ENCODE measurements at places on chromosomes 7 and 10.

DNA sequence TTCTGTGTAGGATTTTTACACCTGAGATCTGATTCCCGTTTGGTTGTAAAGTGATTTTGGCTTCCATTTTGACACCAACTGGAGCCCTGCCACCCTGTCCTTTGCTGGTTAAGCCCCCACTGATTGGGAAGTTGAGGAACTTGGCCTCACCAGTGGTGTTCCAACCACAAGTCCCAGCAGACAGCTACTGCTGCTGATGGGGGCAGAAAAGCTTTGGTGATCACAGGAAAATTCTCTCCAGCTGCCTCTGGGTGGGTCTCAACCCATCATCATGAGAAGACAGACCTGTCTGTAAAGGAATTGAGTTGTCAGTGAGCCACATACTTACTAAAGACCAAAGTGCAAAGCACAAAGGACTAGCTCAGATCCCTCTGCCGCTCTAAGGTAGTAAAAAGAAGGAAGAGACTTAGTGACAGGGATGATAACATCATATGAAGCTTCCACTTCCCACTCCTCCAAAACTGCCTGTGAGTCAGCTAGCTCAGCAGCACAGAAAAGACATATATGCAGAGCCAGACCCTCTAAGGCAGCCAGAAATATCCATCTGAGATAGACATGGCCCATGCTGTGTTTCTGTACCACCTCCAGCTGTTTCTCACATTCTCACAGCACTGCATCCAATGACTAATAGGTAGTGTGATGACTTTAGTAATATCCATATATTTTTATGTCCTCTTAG is 22.4 kb upstream of the LRRC17 start:
- DNase-seq, result no peak

GRCh38 chr7:96337519-96337918 is 15.6 kb upstream of the SLC25A13 start:
- no peak for DNase-seq

DNA sequence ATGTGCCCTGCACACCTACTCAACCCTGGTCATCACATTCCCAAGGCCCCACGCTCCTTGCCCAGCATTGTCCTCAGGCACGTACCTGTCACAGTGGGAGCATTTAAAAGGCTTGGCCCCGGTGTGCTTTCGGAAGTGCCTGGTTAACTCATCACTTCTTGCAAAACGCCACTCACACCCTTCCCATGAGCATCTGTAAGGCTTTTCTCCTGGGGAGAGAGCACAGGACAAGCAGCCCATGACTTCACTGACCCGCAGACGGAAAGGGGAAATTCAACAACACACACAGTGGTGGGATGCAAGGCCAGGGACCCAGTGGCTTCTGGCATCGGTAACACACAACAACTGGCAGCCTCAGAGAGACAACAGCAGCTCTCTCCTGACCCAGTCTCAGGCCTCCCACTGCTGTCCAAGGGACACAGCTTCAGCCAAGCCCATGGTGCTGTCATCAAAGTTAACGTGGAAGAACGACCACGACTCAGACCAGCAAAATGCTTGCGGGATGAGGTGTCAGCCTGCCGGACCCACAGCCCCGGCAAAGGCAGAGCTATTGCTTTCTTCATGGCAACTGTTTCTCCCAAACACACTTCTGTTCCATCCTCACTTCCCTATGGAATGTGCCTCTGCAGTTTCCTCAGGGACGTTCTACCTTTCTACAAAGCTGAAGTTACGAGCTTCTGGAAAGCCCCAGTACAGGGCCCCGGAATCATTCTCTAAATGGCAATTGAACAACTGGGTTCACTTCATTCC is 4.8 kb downstream of the KLF6 start:
- DNase-seq, result no peak

DNA sequence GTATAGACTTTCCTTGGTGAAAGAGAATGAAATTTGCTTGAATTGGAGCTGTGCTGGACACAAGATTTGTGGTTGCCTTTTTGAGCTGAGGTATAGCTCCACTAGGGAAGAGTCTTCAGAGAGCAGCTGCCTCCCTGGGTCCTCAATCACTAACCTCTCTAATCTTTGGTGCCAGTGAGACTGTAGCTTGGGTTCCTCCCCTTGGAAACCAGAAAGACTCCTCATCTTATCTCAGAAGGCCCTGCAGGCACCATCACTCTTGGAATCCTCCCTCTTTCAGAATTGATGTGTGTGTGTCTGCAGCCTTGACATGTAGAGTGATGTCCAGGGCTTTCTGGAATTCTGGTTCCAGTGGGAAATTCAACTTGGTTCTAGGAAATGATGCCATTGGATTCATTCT is 426.5 kb downstream of the RPS24 start:
- no peak for DNase-seq

- DNase-seq, result no peak
These were observed 164.2 kb downstream of the RAPGEF5 start for GRCh38 chr7:22192801-22193200.

- DNase-seq, result no peak
These were observed 62.8 kb upstream of the ZRANB1 start for GRCh38 chr10:124879136-124879535.

DNA sequence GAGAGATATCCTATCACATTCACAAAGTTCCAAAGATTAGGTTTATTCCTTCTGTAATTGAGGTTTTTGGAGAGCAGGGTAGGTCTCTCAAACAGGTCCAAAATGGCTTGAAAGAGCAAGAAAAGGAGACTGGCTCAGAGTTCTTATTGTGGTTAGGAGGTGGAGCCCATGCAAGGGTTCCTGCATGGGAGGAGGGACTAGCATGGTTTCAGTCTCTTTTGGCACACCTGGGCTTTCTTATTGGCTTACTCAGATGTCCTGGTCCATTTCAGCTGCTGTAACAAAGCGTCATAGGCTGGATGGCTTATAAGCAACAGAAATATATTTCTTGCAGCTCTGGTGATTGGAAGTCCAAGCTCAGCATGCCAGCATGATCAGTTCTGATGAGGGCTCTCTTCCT is 493.1 kb downstream of the REEP3 start:
- no peak for DNase-seq

DNA sequence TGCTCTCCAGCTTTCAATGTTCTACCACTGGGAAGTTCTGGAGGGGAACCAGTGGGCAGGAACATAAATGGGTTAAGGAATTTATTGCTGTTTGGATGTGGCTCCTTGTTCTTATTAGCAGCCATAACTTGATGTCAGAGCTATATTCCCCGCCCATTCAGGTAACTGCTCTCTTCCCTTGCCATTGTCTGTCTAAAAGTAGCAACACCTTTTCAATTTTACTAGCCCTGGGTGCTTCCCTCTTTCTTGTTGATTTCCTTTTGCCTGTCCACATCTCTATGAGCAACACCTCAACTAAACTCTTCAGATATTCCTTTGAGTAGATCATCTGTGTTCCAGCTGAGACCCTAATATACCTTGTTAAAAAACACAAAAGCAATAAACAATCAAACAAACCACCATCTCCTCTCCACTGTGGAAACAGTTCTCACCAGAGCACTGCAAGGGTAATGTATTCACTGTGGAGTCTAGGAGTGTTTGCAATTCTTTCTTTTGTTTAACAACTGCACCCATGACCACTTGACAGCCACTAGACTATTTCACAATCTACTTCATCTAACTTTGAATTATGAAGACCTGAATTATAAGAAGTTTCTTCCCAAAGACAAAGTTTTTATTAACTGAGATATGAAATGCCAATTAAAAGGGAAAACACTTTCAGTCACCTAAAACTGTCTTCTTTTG is 436.7 kb downstream of the IPMK start:
- DNase-seq, result no peak

DNA sequence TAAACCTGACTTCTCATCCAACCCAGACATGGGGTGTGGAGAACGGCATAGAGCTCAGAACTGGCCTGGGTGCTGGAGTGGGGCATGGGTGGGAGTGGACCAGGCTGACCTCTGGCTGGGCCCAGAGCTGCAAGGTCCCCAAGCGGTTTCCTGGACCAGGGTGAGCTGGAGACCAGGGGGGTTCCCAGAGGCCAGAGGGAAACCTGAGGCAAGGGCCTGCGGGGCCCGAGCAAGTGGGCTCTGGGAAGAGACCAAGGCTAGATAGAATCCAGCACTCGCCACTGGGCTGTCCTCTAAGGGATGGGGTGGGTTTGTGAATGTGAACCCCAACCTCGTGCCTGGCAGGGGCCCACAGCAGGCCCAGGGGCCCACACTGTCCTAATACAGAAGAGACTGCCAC is 39.4 kb upstream of the RET start:
- DNase-seq, result no peak

GRCh38 chr7:68562323-68562899 is 1035.9 kb upstream of the AUTS2 start:
- DNase-seq, result no peak

DNA sequence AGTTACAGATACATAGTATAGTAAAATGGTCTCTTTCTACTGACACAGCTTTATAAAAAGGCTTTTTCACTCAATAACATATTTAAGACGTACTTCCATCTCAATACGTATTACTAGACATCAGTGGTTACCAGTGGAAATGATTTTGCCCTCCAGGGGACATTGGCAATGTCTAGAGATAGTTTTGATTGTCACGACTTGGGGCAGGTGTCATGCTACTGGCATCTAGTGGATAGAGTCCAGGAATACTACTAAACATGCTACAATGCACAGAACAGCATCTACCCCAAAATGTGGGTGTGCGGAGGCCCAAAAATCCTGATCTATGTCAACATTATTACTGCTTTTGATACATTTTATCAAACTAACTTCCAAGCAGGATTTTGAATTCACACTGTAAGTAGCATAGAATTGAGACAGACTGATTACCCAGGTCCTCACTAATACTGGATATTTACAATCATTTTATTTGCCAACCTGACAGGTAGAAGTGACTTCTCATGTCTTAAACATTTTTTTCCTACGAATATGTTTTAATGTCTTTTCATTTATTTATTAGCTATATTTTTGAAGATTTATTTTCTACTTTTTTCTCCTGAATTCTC is 53.8 kb downstream of the HGF start:
- DNase-seq, result no peak

- no peak for DNase-seq
These were observed 110.3 kb upstream of the ARID5B start for GRCh38 chr10:61791216-61791615.

GRCh38 chr10:72567421-72567820 is 58.5 kb downstream of the MICU1 start:
- no peak for DNase-seq

GRCh38 chr10:14129770-14130169 is 201.0 kb downstream of the FRMD4A start:
- no peak for DNase-seq
